ENCODE measurements at places on chromosomes 1 and 21. TPM values are rescaled to one million over a fixed set of nuclear protein-coding genes. Genes with fewer than 3 reads are reported as not detected.

The CREB3L4 gene
- 13.9 TPM for total RNA-seq

The AMY2A gene
- not detected for total RNA-seq

The COL16A1 gene
- 110 TPM for total RNA-seq

The FCRL6 gene
- 0.49 TPM for total RNA-seq

The NBPF6 gene
- total RNA-seq = not detected

The LORICRIN gene
- total RNA-seq = not detected

The NBPF4 gene
- 0.34 TPM for total RNA-seq

The FYB2 gene
- 4.0 TPM for total RNA-seq

The INKA2 gene
- total RNA-seq = 5.7 TPM

The CELA3B gene
- total RNA-seq = not detected

The KRTAP13-3 gene
- total RNA-seq = not detected

The HAPLN2 gene
- 5.6 TPM for total RNA-seq

The BARHL2 gene
- total RNA-seq = not detected

The RAB3B gene
- total RNA-seq = 1.4 TPM

The C1orf52 gene
- total RNA-seq = 30.0 TPM

The DYRK3 gene
- total RNA-seq = 4.8 TPM

The TRIM45 gene
- 8.0 TPM for total RNA-seq

The S100B gene
- total RNA-seq = 3.0 TPM

The LRRC3 gene
- 3.8 TPM for total RNA-seq

The CDC42BPA gene
- 51.5 TPM for total RNA-seq

The ESRRG gene
- 6.8 TPM for total RNA-seq

The IGFN1 gene
- total RNA-seq = 0.16 TPM

The ZNF670 gene
- 4.2 TPM for total RNA-seq

The ALPL gene
- total RNA-seq = 12.9 TPM

The DCST2 gene
- total RNA-seq = 1.2 TPM

The SERTAD4 gene
- total RNA-seq = 2.1 TPM

The COQ8A gene
- total RNA-seq = 32.7 TPM

The RGS16 gene
- total RNA-seq = 22.4 TPM

The HAO2 gene
- total RNA-seq = 0.23 TPM

The THEMIS2 gene
- 10.7 TPM for total RNA-seq

The C1orf105 gene
- total RNA-seq = not detected

The PGLYRP3 gene
- total RNA-seq = not detected

The KLHL12 gene
- total RNA-seq = 35.4 TPM

The TCHHL1 gene
- total RNA-seq = not detected

The NLRP3 gene
- 1.9 TPM for total RNA-seq

The RSPH1 gene
- 7.8 TPM for total RNA-seq

The KCNA2 gene
- 2.6 TPM for total RNA-seq

The ADAM30 gene
- total RNA-seq = not detected

The AGL gene
- 26.4 TPM for total RNA-seq

The SPRR1B gene
- total RNA-seq = 0.91 TPM

The DUSP10 gene
- total RNA-seq = 5.0 TPM

The FCRLB gene
- total RNA-seq = 3.9 TPM

The GBP6 gene
- total RNA-seq = not detected

The CDA gene
- total RNA-seq = 3.5 TPM

The SPRR2B gene
- total RNA-seq = not detected

The RNU1-1 gene
- total RNA-seq = 1,626 TPM

The SHE gene
- 13.3 TPM for total RNA-seq

The RYR2 gene
- total RNA-seq = 5.5 TPM

The TFF2 gene
- total RNA-seq = not detected

The ITGB2 gene
- total RNA-seq = 35.7 TPM

The SLC16A1 gene
- 9.0 TPM for total RNA-seq

The ABCA4 gene
- 1.8 TPM for total RNA-seq

The B3GALT2 gene
- 2.3 TPM for total RNA-seq

The RUNX3 gene
- total RNA-seq = 5.3 TPM

The IQCC gene
- total RNA-seq = 2.5 TPM

The UBASH3A gene
- 1.4 TPM for total RNA-seq

The TENT5C gene
- 9.8 TPM for total RNA-seq

Data from ureter (tissue), 1 donor.